ENCODE measurements at places on chromosomes 2 and 18. TPM values are rescaled to one million over a fixed set of nuclear protein-coding genes. Genes with fewer than 3 reads are reported as not detected.

The QPCT gene
- 12.2 TPM for total RNA-seq

The RGPD3 gene
- 0.29 TPM for total RNA-seq

The HOXD10 gene
- total RNA-seq: 86.1 TPM

The CNTNAP5 gene
- 0.58 TPM for total RNA-seq

The VRK2 gene
- 13.8 TPM for total RNA-seq

The LRRTM4 gene
- total RNA-seq: 3.0 TPM

The NDUFS1 gene
- 75.2 TPM for total RNA-seq

The TACR1 gene
- 0.82 TPM for total RNA-seq

The ALPG gene
- total RNA-seq: not detected

The DTNB gene
- total RNA-seq: 19.4 TPM

The IWS1 gene
- 33.2 TPM for total RNA-seq

The ACADL gene
- 16.1 TPM for total RNA-seq

The MOGAT1 gene
- not detected for total RNA-seq

The LRP1B gene
- 2.1 TPM for total RNA-seq

The GALNT5 gene
- 0.70 TPM for total RNA-seq

The REG1A gene
- not detected for total RNA-seq

The KCNS3 gene
- total RNA-seq: 13.1 TPM

The CFAP221 gene
- 15.8 TPM for total RNA-seq

The TNFAIP6 gene
- 2.9 TPM for total RNA-seq

The ABCG5 gene
- 0.18 TPM for total RNA-seq

The LYPD6B gene
- total RNA-seq: 13.0 TPM

The TMEM247 gene
- not detected for total RNA-seq

The STEAP3 gene
- 9.1 TPM for total RNA-seq

The SOCS6 gene
- 24.6 TPM for total RNA-seq

The SAG gene
- not detected for total RNA-seq

The COL3A1 gene
- total RNA-seq: 1,756 TPM

The WNT10A gene
- total RNA-seq: 2.0 TPM

The EIF2B4 gene
- 18.6 TPM for total RNA-seq

The ANO7 gene
- 1.6 TPM for total RNA-seq

The SLC9A4 gene
- 12.9 TPM for total RNA-seq

The DOK6 gene
- total RNA-seq: 15.8 TPM

The ELAC1 gene
- 8.3 TPM for total RNA-seq

The MCM6 gene
- 23.6 TPM for total RNA-seq

The TLX2 gene
- total RNA-seq: not detected

The ACMSD gene
- total RNA-seq: 18.2 TPM

The REG3G gene
- not detected for total RNA-seq

The TMEM169 gene
- total RNA-seq: 4.3 TPM

The MEP1B gene
- total RNA-seq: not detected

The BMP10 gene
- total RNA-seq: not detected

The TRPM8 gene
- not detected for total RNA-seq

The RFTN2 gene
- total RNA-seq: 12.9 TPM

The PPP1R1C gene
- total RNA-seq: 1.7 TPM

The SP100 gene
- total RNA-seq: 42.2 TPM

The KCNIP3 gene
- 13.4 TPM for total RNA-seq

The VSNL1 gene
- total RNA-seq: 3.3 TPM

The GREB1L gene
- total RNA-seq: 9.3 TPM

The RNF125 gene
- total RNA-seq: 5.3 TPM

The PKDCC gene
- 301 TPM for total RNA-seq

The PLA2R1 gene
- 54.5 TPM for total RNA-seq

The ZNF385B gene
- 3.6 TPM for total RNA-seq

The RAB6C gene
- 0.23 TPM for total RNA-seq

The CD8B2 gene
- total RNA-seq: 0.06 TPM

The SNED1 gene
- 35.0 TPM for total RNA-seq

All from metanephros (tissue), 2 donors.